NCI-H526 (cell line): ENCODE measurements at places on chromosomes 7 and 10.

DNA sequence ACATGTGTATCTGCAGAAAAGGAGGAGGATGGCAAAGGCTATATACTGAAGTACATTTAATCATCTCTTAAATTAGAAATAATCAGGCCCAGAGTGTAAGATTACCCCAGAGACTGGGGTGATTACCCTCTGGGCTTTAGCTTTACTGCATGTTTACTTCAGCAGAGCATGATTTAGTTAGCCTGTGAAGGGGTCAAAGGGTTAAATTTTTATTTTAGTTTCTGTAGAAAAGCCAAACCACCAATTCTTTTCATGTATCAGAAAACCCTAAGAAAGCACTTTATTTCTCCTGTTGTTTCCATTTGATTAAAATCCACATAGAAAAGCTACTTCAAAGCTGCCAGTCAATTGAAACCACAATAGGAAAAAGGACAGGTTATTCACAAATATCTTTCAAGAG is 101.5 kb upstream of the LSM8 start:
- DNase-seq: no peak

- no peak for DNase-seq
These were observed 7.3 kb downstream of the DPYSL4 start for GRCh38 chr10:132193907-132194552.

GRCh38 chr7:1941464-1942242 is 271.6 kb downstream of the ELFN1 start:
- no peak for DNase-seq

GRCh38 chr7:43530553-43531410 is 52.1 kb upstream of the STK17A start:
- no peak for DNase-seq

DNA sequence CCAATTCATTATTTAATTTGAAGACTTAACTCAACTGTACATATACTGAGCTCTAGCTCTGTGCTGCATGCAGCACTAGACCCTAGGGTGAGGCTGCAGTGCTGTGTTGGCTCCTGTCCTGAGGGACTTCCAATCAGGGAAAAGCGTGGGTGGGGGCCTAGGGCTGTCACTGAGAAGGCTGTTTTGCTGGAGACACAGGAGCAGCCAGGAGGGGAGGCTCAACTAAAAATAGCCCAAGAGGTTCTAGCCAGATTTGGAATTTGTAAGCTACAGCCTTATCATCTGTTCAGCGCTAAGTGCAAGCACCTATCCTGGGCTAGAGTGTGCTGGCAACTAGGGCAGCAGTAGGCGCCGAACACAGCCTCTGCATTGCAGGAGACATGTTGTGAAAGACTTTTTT is 121.1 kb downstream of the VWC2 start:
- no peak for DNase-seq
